ENCODE measurements at places on chromosomes 11 and 22. TPM values are rescaled to one million over a fixed set of nuclear protein-coding genes. Genes with fewer than 3 reads are reported as not detected.

MRGPRE gene
- polyA plus RNA-seq = not detected

CCDC73 gene
- 0.37 TPM for polyA plus RNA-seq

NXPE2 gene
- polyA plus RNA-seq = 0.47 TPM

SREBF2 gene
- 102 TPM for polyA plus RNA-seq

MYEOV gene
- 5.1 TPM for polyA plus RNA-seq

PRG3 gene
- 1.0 TPM for polyA plus RNA-seq

All from renal cortex interstitium (tissue), 15 donors.